ENCODE measurements at places on chromosomes 5 and 9. TPM values are rescaled to one million over a fixed set of nuclear protein-coding genes. Genes with fewer than 3 reads are reported as not detected.

The C9orf43 gene
- 0.66 TPM for total RNA-seq

The PSAT1 gene
- 326 TPM for total RNA-seq

The SEMA4D gene
- 4.8 TPM for total RNA-seq

GRCh38 chr5:149860801-149861322 is 83.7 kb downstream of the PDE6A start:
- H3K27me3 ChIP-seq: no peaks in the 10 kb centered on the region
- H3K4me1 ChIP-seq: no peaks in the 10 kb centered on the region
- H3K36me3 ChIP-seq: no peaks in the 10 kb centered on the region

- no peak overlapping the region for H3K4me3 ChIP-seq
- no peaks in the 10 kb centered on the region for H3K4me1 ChIP-seq
- H3K27me3 ChIP-seq: no peaks in the 10 kb centered on the region
These were observed 56.9 kb upstream of the SLC1A1 start for GRCh38 chr9:4433379-4433778.

DNA sequence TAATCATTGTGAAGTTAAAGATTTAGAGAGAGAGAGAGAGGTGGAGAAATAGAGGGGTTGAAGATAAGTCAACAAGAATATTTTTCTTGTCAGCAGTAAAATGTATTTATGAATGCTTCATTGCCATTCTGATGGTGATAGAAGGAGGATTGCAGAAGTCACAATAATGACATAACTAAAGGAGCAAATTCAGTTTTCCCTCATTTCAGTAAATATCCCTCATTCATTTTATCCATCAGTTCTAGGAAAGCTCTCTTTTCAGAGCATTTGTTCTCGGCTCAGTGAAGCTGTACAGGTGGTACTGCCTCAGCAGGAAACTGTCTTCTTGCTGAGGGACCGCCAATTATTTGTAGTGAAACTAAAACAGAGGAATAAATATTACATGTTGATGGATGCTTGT is 681.4 kb downstream of the CETN3 start:
- H3K36me3 ChIP-seq: no peaks in the 10 kb centered on the region
- H3K27me3 ChIP-seq: no peaks in the 10 kb centered on the region
- H3K4me3 ChIP-seq: no peak overlapping the region
- H3K4me1 ChIP-seq: no peaks in the 10 kb centered on the region
- no peak for DNase-seq

The PLEKHG4B gene
- total RNA-seq: 6.1 TPM

DNA sequence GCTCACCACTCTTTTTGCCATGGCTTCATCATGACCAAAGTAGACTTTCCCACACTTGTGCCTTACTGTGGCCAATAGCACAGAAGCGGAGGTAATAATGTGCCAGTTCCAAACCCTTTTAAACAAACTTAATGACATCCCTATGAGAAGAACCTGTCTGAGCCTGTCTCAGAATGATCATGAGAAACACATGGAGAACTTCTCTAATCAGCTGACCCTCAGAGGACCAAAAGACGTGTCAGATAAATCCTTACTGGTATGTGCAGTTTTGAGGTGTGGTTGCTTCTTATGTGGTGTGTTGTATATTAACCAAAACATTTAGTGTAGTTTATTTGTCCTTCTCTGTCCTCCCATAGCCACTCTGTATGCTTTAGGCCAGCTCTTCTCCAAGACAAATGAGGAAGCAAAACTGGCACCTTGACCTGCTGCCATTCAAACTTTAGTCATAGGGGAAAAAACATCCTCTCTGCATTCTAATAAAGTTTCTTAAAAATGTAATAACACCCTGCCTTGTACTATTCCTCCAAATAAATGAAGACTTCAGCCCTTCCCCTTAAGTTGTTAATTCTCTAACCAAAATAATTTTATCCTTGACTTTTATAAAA is 168.9 kb downstream of the MUSK start:
- H3K36me3 ChIP-seq: no peaks in the 10 kb centered on the region
- H3K4me1 ChIP-seq: peaks cover 18% of the 10 kb centered on the region
- no peaks in the 10 kb centered on the region for H3K27me3 ChIP-seq
- H3K27ac ChIP-seq: no peak overlapping the region

GRCh38 chr9:98520221-98520960 is 188.3 kb downstream of the GABBR2 start:
- H3K27me3 ChIP-seq: no peaks in the 10 kb centered on the region
- peaks cover 15% of the 10 kb centered on the region for H3K4me1 ChIP-seq
- H3K27ac ChIP-seq: no peak overlapping the region
- no peak overlapping the region for H3K4me3 ChIP-seq
- DNase-seq: peak; percentile 39

The DNAH5 gene
- total RNA-seq: 3.2 TPM

DNA sequence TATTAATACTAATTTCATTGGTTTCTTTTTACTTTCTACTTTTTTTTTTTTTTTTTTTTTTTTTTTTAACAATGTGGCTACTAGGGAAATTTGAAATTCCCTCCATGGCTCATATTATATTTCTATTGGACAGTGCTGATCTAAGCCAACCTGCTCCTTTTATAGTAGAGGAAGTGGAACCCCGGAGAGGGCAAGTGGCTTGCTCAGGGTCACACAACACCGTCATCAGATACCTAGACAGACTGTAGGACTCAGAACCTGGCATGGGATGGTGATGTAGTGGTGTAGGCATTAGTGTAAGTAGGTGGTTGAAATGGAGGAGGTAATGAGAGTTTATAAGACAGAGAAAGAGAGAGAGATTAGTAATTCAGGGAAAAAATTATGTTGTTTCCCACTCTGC is 10.8 kb downstream of the ZNF618 start:
- H3K4me1 ChIP-seq: peaks cover 10% of the 10 kb centered on the region
- no peaks in the 10 kb centered on the region for H3K36me3 ChIP-seq
- no peak overlapping the region for H3K27ac ChIP-seq
- H3K4me3 ChIP-seq: no peak overlapping the region
- DNase-seq: no peak
- no peaks in the 10 kb centered on the region for H3K27me3 ChIP-seq

GRCh38 chr5:109516390-109516789 is 106.6 kb upstream of the PJA2 start:
- H3K27ac ChIP-seq: no peak overlapping the region
- peak; percentile 5 for DNase-seq
- no peak overlapping the region for H3K4me3 ChIP-seq
- no peaks in the 10 kb centered on the region for H3K36me3 ChIP-seq
- no peaks in the 10 kb centered on the region for H3K4me1 ChIP-seq
- H3K27me3 ChIP-seq: no peaks in the 10 kb centered on the region

The FOXD4L5 gene
- 0.11 TPM for total RNA-seq

GRCh38 chr9:35415402-35416097 is 74.4 kb upstream of the RUSC2 start:
- H3K27me3 ChIP-seq: no peaks in the 10 kb centered on the region
- H3K27ac ChIP-seq: no peak overlapping the region
- DNase-seq: no peak
- H3K36me3 ChIP-seq: no peaks in the 10 kb centered on the region

- peak; percentile 77 for DNase-seq
- H3K27me3 ChIP-seq: no peaks in the 10 kb centered on the region
- H3K36me3 ChIP-seq: no peaks in the 10 kb centered on the region
- H3K4me3 ChIP-seq: no peak overlapping the region
- peaks cover 14% of the 10 kb centered on the region for H3K4me1 ChIP-seq
These were observed 14.4 kb downstream of the CKMT2 start for GRCh38 chr5:81247441-81247972.

The NTRK2 gene
- 4.8 TPM for total RNA-seq

DNA sequence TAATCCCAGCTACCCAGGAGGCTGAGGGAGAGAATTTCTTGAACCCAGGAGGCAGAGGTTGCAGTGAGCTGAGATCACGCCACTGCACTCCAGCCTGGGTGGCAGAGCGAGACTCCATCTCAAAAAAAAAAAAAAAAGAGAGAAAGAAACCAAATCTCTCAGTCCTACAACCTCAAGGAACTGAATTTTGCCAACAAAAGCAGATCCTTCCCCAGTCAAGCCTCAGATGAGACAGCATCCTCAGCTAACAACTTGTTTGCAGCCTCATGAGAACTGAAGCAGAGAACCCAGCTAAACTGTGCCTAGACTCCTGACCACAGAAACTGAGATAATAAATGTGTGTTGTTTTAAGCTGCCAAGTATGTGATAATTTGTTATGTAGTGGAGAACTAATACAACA is 7.5 kb upstream of the IL6ST start:
- no peaks in the 10 kb centered on the region for H3K27me3 ChIP-seq
- H3K4me1 ChIP-seq: peaks cover 3% of the 10 kb centered on the region

The NR5A1 gene
- 0.26 TPM for total RNA-seq

The OGN gene
- not detected for total RNA-seq

The NPR3 gene
- total RNA-seq: 0.50 TPM

The SPATA31A6 gene
- total RNA-seq: not detected

The IL9 gene
- not detected for total RNA-seq

DNA sequence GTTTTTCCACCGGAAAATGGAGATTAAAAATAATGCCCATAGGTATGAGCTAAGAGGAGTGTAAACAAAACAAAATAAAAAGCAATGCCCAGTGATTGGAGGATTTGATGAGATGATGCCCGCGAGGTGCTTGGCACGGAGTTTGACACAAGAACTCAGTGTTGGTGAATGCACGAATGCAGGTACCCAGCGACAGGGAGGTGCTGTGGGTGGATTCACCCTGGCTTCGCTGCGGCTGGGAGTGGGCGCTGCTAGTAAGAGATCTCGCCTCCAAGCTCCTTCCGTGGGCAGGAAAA is 526 bp upstream of the STXBP1 start:
- H3K4me1 ChIP-seq: peaks cover 14% of the 10 kb centered on the region
- H3K27ac ChIP-seq: peak overlapping the region; percentile 27
- H3K4me3 ChIP-seq: peak overlapping the region; percentile 81
- no peak for DNase-seq

The NOXA1 gene
- total RNA-seq: 0.50 TPM

DNA sequence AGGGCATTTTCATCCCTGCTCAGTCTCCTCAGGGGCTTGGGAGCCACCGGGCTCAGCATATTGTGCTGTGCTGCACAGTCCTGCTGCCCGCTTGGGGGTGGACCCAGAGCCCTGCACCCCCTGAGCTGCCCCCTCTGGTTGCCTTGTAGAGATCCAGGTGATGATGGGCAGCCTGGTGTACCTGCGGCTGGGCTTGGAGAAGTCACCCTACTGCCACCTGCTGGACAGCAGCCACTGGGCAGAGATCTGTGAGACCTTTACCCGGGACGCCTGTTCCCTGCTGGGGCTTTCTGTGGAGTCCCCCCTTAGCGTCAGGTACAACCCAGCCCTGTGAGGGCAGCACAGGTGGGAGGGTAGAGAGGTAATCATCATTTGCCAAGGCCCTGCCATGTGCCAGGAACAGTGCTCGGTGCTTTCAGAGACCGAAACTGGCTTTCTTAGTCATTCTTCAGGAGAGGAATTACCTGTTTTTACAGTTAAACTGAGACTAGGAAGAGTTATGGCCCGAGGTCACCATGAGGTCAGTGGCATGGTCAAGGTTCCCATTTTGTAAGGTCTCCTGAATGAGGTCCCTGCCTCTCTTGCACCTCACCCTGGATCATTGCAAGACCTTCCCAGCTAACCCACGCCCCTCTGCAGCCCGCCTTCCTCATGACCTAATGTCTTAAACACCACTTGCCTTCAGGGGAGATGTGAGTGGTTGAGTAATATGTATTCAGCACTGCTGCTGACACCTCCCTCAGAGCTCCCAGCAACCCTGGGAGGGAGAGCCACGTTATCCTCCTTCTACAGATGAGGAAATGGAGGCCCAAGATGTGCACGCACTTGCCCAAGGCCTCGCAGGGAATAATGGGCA is 7.5 kb downstream of the NHP2 start:
- H3K36me3 ChIP-seq: peaks cover 45% of the 10 kb centered on the region
- no peaks in the 10 kb centered on the region for H3K4me1 ChIP-seq
- H3K27me3 ChIP-seq: no peaks in the 10 kb centered on the region
- DNase-seq: no peak
- H3K4me3 ChIP-seq: no peak overlapping the region

The LRRC14B gene
- not detected for total RNA-seq

- H3K27ac ChIP-seq: no peak overlapping the region
- no peaks in the 10 kb centered on the region for H3K36me3 ChIP-seq
- no peak for DNase-seq
- H3K4me1 ChIP-seq: no peaks in the 10 kb centered on the region
These were observed 84.4 kb downstream of the CNTLN start for GRCh38 chr9:17219261-17219660.

GRCh38 chr5:2887481-2888348 is 136.2 kb upstream of the IRX2 start:
- no peaks in the 10 kb centered on the region for H3K27me3 ChIP-seq
- no peak overlapping the region for H3K4me3 ChIP-seq
- no peaks in the 10 kb centered on the region for H3K4me1 ChIP-seq

The PCDHGB1 gene
- total RNA-seq: 1.5 TPM

DNA sequence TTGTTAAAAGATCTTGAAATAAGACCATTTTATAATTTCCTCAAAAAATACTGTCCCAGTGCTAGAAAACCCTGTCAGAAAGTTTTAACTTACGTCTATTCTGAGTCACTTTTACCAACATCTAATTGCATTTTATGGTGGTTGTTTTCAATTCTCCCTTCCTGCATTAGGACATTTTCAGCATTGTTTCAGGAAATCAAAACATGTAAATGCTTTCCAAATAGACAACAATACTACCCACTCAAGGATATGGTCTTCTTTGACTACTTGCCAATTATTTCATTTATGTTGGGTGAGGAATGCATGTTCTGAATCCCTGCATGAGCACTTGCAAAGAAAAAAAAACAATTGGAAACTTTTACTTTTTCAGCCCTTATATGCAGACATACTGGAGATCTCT is 284.6 kb upstream of the PDE4D start:
- H3K27ac ChIP-seq: no peak overlapping the region
- H3K36me3 ChIP-seq: no peaks in the 10 kb centered on the region
- H3K4me3 ChIP-seq: no peak overlapping the region
- H3K4me1 ChIP-seq: no peaks in the 10 kb centered on the region

The TMEFF1 gene
- total RNA-seq: 14.8 TPM

- no peak overlapping the region for H3K27ac ChIP-seq
- H3K36me3 ChIP-seq: no peaks in the 10 kb centered on the region
- no peak for DNase-seq
- no peaks in the 10 kb centered on the region for H3K4me1 ChIP-seq
These were observed 99.8 kb upstream of the SPATA31C2 start for GRCh38 chr9:88237991-88238571.

- no peak for DNase-seq
- H3K4me1 ChIP-seq: no peaks in the 10 kb centered on the region
- no peak overlapping the region for H3K27ac ChIP-seq
- H3K4me3 ChIP-seq: no peak overlapping the region
- no peaks in the 10 kb centered on the region for H3K36me3 ChIP-seq
These were observed 44.5 kb upstream of the ZNF354A start for GRCh38 chr5:178774866-178775539.

The KCNN2 gene
- total RNA-seq: 0.29 TPM

GRCh38 chr9:131937451-131937850 is 142.2 kb downstream of the MED27 start:
- H3K4me1 ChIP-seq: no peaks in the 10 kb centered on the region
- no peak for DNase-seq
- no peak overlapping the region for H3K4me3 ChIP-seq
- H3K27me3 ChIP-seq: no peaks in the 10 kb centered on the region
- H3K36me3 ChIP-seq: peaks cover 3% of the 10 kb centered on the region

DNA sequence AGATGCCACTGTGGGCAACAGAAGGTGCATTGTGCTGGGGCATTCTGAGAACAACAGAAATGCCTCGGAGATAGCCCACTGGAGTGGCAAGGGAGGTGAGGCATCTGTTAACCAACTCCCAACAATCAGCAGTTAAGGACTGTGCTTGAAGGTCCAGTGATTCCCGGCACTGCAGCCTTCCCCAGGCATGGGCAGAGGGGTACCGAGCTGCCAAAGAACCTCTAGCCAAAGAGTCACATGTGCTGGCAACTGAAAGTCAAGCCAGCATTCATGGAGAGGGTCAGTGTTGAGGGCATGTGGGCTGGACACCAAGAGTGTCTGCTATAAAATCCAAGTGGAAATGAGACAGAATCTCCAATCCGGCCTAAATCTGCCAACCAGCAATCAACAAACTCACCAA is 149.6 kb downstream of the ASTN2 start:
- H3K4me1 ChIP-seq: no peaks in the 10 kb centered on the region
- H3K27me3 ChIP-seq: no peaks in the 10 kb centered on the region
- no peak for DNase-seq
- H3K27ac ChIP-seq: no peak overlapping the region

The CYFIP2 gene
- total RNA-seq: 96.8 TPM
